ENCODE measurements at places on chromosomes 7 and 10.

- DNase-seq, result no peak
These were observed 100.2 kb downstream of the LRMDA start for GRCh38 chr10:75531571-75532031.

DNA sequence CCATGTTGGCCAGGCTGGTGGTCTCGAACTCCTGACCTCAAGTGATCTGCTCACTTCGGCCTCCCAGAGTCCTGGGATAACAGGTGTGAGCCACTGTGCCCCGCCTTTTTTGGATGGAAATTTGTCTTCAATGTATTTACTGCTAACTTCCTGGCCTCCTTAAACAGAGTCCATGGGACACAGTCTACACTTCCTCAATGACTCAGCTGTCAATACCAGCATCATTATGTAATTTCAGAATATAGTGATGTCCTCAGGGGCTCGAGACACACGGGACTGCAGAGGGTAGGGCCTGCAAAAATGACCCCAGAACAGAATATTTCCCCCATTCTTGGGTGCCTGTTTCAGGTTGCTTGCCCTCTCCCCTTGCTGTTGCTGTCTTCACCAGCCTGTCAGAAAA is 31.1 kb downstream of the CAMK2G start:
- DNase-seq, result no peak

DNA sequence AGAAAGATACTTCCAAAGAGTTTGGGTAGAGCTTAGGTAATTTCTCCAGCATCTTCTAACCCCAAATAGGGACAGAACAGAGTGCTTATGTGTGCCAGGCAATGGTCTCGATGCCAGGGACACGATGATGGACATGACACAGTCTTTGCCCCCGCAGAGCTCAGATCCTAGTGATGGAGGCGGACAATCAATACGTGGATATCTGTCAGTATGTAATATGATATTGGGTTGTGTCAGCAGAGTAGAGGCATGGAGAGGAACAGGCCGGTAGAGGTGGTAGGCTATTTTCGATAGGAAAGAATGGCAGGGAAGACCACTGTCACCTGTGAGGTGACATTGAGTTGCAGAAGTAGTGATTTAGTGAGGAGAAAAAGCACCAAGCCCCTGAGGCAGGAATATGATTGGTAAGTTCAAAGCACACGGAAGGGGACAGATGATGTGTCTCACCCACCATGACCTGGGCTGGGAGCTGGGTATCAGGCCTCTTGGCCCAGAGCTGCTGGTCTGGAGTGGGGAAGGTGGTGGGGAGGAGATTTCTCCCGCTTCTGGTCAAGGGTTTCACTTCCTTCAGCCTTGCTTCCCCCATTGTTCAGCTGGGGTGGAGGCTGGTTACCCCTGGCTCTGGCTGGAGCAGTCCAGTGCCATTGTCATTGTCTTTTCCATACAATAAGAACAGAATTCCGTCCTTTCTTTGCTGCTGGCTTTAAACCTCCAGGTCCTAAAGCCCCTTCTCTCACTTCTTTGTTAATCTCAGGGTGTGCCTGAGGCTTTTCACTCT is 36.0 kb upstream of the SRGN start:
- DNase-seq, result no peak

GRCh38 chr7:94382132-94382531 is 12.6 kb upstream of the COL1A2 start:
- no peak for DNase-seq

DNA sequence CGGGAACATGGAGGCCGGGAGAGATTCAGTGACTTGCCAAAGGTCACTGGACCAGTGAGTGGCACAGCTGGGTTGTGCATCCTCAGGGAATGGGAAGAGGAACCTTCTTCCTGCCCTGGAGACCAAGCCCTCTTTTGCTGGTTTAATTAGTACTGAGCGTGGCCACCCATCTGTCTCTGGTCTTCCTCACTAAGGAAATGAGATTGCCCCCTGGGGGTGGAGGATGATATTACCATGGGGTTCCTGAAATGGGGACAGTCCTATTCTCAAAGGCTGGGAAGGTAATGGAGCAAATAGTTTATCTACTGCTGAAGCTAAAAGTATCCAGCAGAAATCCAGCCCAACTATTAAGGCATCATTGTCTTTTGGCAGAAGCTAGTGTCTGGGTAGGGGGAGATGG is 98.6 kb upstream of the FGFR2 start:
- DNase-seq, result no peak

GRCh38 chr7:13028036-13028824 is 340.8 kb downstream of the ARL4A start:
- DNase-seq, result no peak

DNA sequence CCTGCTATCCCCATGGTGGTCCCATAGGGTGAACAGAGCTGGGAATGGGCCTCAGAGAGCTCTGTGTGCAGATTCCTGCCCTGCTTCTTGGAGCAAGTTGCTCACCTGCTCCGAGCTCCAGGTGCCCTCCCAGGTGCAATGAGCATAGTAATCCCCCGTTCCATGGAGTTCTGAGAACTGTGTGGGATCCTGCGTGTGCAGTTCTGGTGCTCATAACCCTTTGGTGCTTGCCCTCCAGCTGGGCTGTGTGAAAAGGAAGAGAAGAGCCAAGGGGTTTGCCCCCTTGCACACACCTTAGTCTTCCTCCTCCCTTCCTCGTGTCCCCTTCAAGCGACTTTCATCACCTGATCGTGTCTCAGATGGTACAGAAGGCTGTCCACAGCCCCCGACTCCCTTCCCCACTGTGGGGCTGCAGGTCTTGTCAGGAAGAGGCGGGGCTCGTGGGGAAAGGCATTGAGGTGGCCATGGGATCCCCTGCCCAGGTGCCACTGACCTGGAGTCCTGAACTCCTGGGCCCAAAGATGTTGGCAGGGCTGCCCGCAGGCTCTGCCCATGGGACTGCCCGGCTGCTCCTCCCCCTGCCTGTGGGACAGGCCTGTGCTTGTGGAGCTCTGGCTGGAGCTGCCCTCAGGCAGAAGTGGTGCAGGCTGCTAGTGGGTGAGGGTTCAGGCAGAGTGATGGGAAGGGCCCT is 21.9 kb upstream of the ZNF488 start:
- DNase-seq, result no peak

- DNase-seq, result no peak
These were observed 29.0 kb downstream of the GSTO2 start for GRCh38 chr10:104297697-104298660.

DNA sequence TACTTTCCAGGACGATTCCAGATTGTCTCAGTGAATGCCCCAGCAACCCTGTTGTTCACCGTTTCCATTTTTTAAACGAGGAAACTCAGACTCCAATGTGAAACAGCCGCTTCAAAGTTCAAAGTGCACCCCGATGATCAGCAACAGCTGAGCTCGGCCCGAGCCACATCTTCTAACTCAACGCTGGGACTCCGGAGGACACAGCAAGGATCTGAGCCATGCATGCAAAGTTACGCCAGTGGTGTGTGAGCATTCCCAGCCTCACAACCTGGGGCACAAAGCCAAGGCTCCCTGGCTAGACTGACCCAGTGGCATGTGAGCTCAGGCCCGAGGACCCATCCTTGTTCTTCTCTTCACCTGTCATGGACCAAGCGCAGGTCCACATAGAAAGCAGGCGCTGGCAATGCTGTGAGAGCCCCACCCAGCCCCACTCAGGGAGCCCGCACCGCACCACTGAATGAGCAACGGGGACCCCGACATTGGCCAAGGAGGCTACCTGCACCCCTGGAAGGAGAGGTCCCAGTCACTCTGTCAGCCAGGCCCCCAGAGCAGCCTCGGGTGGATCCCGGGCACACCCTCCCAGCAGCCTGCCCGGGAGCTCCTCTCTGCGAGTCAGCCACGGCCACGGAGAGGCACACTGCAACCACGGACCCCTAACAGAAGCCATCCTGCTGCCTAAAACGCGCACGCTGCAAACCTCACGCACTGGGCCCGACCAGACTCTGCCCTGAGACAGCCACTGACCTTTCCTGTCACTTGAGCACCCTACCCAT is 82.9 kb downstream of the MAD1L1 start:
- no peak for DNase-seq

DNA sequence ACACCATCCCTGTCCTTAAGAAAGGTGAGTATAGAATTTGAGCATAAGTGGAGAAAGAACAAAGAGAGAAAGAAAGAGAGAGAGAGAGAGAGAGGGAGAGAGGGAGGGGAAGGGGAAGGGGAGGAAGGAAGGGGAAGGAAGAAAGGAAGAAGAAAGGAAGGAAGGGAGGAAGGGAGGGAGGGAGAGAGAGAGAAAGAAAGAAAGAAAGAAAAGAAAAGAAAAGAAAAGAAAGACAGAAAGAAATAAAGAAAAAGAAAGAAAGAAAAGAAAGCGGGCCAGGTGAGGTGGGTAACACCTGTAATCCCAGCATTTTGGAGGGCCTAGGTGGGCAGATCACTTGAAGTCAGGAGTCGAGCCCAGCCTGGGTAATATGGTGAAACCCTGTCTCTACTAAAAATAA is 19.9 kb downstream of the CCL24 start:
- no peak for DNase-seq
